Stimulated activated CD8-positive, alpha-beta memory T cell treated with anti-CD3 and anti-CD28 coated beads, Interleukin-15, amount 100 ng/mL, for 1 hour (primary cell): ENCODE measurements at places on chromosomes 13 and 19.

DNA sequence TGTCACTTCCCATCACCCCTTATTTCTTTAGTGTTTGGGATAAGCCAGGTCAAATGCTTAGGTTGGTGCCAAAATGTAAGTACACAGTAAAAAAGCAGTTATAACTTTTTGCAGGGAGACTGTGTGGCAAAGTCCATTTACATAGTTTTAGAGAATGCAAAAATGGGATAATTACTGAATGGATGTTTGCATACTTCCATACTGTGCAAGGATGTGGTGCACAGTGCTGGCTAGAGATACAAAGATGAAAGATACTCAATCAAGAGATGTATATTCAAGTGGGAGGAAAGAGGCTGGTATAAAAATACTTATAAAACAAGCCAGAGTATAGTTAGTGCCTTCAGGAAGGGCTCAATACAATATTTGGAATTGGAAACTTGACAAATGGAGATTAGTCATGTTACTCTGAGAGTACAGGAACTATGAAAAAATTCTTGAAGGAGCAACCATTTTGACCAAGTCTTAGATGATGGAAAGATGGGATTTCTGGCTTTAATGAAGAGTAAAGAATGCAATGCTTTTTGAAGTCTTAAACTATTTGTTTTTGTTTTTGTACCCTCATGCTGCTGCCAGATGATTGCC is 8.0 kb downstream of the PDS5B start:
- DNase-seq, result no peak

DNA sequence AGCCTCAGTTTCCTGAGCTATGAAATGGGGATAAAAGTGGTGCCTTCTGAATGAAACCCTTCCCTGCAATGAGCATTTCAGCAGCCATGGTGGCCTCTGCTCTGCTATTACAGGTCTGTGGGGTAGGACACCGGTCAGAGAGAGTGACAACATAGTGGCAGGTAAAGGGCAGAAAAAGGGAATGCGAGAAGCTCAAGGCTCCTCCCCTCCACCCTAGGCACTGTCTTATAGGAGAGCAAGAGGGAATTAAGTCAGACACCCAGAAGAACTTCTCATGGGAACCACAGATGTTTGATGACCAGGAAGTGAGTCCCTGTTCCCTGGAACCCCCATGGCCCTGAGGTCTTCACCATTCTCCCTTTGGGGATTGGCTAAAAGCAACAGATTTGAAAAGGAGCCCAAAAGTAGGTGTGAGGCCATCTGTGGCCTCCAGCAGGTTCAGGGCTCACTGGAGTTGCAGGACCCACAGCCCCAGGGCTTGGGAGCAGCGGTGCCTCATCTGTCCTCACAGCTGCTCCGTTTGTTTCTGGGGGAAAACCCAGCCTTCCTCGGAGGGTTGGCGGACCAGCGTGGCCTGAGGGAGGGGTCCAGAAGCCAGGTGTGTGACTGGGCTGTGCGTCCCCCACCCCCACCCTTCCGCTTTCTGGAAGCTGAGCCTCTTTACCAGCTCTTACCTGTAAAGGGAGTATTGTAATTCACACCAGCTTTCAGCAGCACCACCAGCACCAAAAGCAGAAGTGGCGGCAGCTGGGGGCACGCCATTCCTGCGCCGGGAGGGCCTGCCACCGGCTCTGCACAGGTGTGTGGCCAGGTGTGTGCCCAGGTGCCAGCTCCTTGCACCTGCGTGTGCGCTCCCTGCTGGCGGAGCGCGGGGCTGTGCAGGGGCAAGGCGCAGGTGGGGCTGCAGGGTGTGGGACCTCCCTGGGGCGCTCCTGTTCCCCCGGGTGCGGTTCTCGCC is 19.4 kb downstream of the IQCN start:
- DNase-seq, result no peak

- DNase-seq, result no peak
Observed at GRCh38 chr13:92500192-92500591, 726.4 kb upstream of the GPC6 start.

DNA sequence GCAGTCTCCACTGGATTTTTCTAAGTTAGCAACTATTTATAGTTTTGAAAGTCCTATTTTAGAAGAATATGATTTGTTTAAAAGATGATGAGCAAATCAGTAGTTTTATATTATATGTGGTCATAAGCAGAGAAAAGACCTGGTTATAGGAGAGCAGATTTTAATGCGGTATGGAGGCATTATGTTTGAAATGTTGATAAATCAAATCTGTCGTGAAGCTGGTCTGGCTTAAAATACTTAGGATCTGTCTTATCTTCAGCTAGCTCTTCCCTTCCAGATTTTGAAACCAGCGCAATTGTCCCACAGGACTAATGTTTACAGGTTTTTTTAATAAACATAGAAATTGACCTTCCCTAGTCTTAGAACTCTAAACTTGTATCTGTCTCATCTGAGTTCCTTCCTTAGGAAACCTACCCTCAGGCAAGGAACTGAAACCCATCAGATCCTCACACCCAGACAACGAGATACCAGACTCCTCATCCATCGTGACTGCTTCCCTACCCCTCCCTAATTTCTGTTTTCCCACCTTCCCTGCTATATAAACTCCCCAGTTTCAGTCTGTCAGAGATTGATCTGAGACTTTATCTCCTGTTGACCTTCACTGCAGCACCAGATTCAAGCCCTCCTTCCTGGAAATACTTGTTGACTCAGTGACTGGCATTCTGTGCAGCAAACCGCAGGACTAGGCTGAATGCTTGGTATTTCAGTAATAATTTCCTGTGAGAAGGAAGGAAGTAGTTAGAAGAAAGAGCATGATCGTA is 37.8 kb upstream of the CXCL17 start:
- DNase-seq, result no peak

DNA sequence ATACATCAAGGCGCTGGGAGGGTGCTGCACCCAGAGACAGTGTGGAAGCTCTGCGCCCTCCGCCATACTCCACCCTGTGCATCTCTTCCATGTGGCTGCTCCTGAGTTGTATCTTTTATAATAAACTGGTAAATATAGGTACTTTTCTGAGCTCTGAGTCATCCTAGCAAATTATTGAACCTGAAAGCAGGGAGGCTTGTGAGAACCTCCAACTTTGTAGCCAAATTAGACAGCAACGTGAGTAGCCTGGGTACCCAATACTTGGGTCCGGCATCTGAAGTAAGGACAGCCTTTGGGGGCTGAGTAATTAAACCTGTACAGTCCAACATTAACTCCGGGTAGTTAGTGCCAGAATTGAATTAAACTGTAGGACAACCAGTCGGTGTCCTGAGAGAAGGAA is 57.4 kb downstream of the RUBCNL start:
- no peak for DNase-seq

GRCh38 chr13:53351021-53351420 is 322.4 kb downstream of the OLFM4 start:
- no peak for DNase-seq

GRCh38 chr13:27182844-27183497 is 11.4 kb upstream of the USP12 start:
- no peak for DNase-seq

GRCh38 chr19:57887195-57887941 is 1.5 kb downstream of the ZNF814 start:
- no peak for DNase-seq

DNA sequence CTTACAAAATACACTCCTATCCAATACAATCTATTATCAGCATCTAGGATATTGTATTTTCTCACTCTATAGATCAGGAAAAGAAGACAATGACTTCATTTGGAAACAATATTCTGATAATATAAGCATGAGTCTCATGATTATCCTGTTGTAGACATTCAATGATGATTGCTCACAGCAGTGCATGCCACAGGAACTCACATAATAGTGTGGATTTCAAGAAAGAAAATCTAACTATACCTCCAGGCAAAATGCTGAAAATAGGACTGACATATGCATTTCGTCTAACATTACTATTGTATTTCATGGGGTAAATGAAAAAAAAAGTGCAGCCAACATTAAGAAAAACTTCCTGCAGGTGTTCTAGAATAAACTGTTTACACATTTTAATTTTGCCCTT is 122.6 kb downstream of the POSTN start:
- no peak for DNase-seq

DNA sequence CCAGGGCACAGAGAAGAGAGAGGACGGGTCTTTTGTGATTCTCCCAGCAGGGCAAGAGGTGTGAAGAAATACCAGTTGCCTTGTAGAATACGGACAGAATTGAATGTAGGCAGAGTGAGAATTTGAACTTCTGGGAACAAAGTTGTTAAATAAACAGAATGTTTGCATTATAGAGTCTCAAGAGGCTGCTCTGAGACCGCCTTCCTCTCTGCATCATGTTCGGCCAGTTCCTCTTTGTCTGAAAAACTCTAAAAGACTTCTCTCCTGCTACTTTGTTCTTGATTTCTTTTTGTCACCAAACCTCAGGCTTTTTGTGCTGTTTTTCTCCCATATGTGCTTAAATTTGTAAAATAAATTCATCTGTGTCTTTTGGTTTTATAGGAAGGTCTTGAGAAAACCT is 256.4 kb downstream of the DLEU7 start:
- DNase-seq, result no peak

DNA sequence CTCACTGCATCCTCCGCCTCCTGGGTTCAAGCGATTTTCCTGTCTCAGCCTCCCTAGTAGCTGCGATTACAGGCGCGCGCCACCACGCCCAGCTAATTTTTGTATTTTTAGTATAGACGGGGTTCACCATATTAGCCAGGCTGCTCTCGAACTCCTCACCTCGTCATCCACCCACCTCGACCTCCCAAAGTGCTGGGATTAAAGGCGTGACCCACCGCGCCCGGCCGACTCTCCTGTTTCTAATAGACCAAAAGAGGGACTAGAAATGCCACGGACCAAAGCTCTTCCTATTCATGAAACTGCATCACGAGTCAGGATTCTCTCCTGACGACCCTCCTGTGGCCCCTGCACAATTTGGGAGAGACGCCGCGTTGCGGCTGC is 563 bp downstream of the ZNF43 start:
- DNase-seq, result no peak

- no peak for DNase-seq
Observed at GRCh38 chr19:30029721-30030510, 87.9 kb downstream of the URI1 start.

DNA sequence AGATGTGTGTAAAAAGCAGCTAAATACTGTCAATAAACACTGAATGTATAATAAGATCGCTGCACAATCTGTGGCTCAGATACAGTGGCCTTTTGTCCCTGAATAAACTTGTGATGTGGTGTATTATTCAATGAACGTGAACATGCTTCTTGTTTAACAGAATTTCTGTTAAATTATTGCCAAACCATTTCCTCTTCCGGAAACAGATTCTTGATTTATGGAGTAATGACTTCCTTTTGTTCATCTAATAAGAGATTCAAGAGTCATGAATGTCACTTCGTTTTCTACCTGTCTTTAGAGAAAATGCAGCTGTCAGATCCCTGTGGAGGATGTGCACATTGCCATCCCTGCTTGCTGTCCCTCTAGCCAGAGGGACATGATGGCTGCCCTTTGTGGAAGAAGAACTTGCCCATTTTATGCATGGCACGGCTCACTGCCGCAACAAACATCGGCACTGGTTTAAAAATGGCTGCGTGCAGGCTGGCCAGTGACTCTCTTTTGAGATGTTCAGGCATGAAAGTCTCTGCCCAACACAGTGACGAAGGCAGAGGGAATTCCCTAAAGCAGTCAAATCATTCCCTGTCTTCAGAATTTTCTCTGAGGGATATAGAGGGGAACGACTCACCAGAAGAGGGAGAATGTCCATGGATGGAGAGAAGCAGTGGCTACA is 3.1 kb upstream of the TNFSF13B start:
- DNase-seq, result no peak

- no peak for DNase-seq
Observed at GRCh38 chr13:108987517-108987916, 358.1 kb downstream of the MYO16 start.

DNA sequence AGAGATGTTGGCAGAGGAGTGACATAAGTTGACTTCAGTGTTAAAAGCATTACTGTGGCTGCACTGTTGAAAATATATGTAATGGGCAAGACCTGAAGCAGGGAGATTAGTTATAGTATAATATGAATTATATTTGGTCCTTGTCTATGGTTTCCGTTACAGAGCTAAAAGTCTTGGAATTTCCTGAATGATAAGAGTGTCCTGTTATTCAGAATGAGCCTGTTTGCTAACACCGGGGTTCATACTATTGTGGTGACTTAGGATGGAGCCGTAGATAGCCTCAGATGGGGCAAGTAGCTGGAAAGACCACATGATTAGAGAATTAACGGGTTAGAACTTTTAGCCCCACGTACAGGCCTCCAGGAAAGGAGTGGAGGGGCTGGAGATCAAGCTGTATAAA is 5.7 kb downstream of the USPL1 start:
- no peak for DNase-seq

GRCh38 chr13:81738364-81738763 is 1397.4 kb upstream of the SPRY2 start:
- no peak for DNase-seq

GRCh38 chr13:41495044-41495443 is 37.7 kb downstream of the RGCC start:
- DNase-seq, result no peak

- DNase-seq, result no peak
Observed at GRCh38 chr13:78586706-78587105, 16.6 kb downstream of the POU4F1 start.

GRCh38 chr13:26469602-26470001 is 87.9 kb upstream of the WASF3 start:
- DNase-seq, result no peak

- DNase-seq, result no peak
Observed at GRCh38 chr13:41702540-41702939, 245.2 kb downstream of the RGCC start.

- no peak for DNase-seq
Observed at GRCh38 chr19:19324059-19324770, 3.6 kb downstream of the MAU2 start.

GRCh38 chr13:49869519-49869918 is 66.6 kb downstream of the SPRYD7 start:
- DNase-seq, result no peak

DNA sequence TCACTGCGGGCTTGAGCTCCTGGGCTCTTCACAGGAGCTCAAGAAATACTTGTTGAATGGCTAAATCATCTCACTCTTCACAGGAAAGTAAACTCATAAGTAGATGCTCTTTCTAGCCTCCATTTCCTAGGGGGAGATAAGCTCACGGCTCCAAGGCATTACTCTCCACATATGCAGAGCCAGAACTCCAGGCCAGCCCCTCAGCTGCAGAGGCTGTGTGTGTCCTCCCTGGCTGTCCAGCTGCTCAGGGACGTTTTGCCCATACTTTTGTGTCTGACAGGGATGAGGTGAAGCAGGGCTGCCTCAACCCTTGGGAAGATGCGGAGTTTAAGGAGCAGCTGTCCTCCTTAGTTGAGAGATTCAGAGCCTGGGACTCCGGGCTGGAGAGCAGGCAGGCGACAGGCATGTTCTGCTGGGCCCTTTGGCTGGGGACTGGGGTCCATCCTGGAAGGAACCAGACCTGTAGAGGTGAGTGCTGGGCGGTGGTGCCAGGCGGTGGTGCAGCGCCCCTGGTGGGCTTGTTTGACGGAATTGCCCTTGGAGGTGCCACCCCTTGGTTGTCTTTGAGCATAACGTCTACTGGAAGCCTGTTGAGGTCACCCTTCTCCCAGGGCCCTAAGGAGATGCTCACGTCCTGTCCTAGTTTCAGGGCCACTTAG is 20.5 kb upstream of the SLC15A1 start:
- no peak for DNase-seq

GRCh38 chr19:2540646-2541454 is 64.9 kb downstream of the GADD45B start:
- DNase-seq, result no peak

GRCh38 chr13:96403241-96403640 is 313.3 kb downstream of the HS6ST3 start:
- no peak for DNase-seq
